ENCODE measurements at places on chromosomes 3 and 15.

GRCh38 chr3:78496501-78496900 lies 1271.3 kb downstream of the ROBO1 start:
- DNase-seq, result no peak

- DNase-seq, result no peak
These were observed 20.5 kb downstream of the SLC9C1 start for GRCh38 chr3:112273536-112273935.

- DNase-seq, result peak; percentile 90
These were observed 208.8 kb upstream of the IL12A start for GRCh38 chr3:159779883-159780282.

DNA sequence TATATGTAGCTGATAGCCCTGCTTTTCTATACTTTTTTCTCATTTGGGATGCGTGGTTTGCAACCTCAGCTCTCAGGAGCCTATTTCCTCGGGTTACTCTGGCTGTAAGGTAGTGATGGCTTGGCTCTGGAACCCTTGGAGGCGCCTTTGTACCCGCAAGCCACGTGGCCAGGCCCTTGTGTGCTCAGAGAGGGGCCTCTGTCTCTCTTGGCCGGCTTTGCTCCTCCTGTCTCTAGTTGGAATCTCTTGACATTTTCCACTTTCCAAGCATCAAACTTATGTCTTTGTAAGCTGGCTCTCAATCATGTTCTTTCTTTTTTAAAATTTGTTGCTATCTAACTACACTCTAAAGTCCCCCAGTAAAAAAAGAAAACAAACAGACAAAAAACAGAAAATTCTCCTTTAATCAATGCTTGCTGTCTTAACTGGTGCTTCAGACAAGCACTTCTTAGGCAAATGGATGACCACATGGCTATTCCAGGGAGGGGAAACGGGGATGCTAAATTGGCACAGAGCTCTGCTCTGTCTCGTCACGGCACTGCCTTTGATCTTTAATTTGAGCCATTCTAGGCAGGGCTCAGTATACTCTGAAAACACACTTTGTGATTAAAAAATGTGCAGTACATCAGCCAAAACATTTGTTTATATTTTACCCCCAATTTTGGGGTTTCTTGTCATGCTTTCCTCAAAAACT lies 180.4 kb upstream of the NR2E3 start:
- DNase-seq, result no peak

DNA sequence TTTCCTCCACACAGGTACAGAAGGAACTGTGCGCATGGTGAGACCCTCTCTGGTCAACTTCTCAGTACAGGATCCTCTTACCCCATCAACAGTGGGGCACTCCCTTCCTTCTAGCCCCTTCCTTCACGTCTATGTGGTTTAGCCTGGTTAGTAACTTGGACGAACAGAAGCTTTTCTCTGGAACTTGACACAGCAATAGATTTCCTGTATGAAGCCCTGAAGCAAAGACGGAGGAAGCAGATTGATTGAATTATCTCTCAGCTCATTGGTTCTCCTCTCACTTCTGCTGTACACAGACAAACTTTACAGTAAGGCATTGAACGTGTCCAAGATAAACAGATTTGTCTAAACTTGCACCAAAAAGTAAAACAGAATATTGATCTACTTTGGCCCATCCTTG lies at the start of gene CD200R1:
TSS of gene CD200R1 (minus strand) at position 210 of the 400 bp plus-strand sequence. CDS start 246 bp downstream, outside the sequence.
- DNase-seq, result no peak

DNA sequence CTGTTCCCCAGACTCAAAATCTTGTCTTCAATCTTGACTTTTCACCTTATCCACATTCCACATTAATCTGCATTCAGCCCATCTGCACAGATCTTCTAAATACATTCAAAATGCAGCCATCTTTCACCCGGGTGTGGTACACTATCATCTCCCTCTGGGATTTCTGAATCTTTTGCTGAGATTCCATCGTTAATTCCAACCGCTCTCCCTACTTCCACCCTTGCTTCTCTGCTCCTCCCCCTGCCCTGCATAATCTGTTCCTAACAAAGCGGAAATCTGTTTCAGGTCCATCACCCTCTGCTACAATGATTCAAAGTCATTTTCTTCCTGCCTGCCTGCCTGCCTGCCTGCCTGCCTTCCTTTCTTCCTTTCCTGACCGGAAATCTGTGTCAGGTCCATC lies 7.9 kb upstream of the GOLGA8B start:
- DNase-seq, result no peak

DNA sequence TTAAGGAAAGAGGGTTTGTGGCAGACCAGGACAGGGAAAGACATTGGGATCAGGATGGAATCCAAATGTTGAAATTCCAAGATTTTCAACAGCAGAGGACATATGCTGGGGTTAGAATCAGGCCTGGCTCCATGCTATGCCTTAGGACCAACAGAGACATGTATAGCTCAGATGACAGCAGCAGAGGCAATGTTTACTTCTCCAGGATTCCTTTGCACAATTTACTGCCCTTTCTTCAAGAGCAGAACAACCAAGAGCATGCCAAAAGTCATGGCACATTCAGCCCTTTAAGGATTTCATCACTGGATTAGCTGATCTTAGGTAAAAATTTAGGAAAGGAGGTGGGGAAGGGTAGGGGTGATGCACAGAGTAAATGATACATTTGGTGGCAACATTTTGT lies 69.6 kb upstream of the GSK3B start:
- no peak for DNase-seq

GRCh38 chr15:87080547-87080946 lies 1000.9 kb downstream of the AGBL1 start:
- DNase-seq, result peak; percentile 12

GRCh38 chr3:14674841-14675240 lies at the start of gene C3orf20:
Gene C3orf20, plus strand, starts transcription at chr3:14675141. Its CDS starts 7,573 bp downstream, at chr3:14682714.
- DNase-seq, result no peak

- no peak for DNase-seq
These were observed 8.6 kb downstream of the PLA2G4E start for GRCh38 chr15:42012241-42012640.

GRCh38 chr3:132841621-132842020 lies 119.4 kb upstream of the NPHP3 start:
- DNase-seq, result no peak

GRCh38 chr3:25960776-25961175 lies 170.9 kb downstream of the OXSM start:
- DNase-seq, result no peak

- no peak for DNase-seq
These were observed 23.8 kb downstream of the FEM1B start for GRCh38 chr15:68301301-68301700.

GRCh38 chr3:106512846-106513245 lies 644.0 kb upstream of the CBLB start:
- no peak for DNase-seq

- DNase-seq, result peak; percentile 78
These were observed 71.9 kb downstream of the PFN2 start for GRCh38 chr3:149898771-149899170.

DNA sequence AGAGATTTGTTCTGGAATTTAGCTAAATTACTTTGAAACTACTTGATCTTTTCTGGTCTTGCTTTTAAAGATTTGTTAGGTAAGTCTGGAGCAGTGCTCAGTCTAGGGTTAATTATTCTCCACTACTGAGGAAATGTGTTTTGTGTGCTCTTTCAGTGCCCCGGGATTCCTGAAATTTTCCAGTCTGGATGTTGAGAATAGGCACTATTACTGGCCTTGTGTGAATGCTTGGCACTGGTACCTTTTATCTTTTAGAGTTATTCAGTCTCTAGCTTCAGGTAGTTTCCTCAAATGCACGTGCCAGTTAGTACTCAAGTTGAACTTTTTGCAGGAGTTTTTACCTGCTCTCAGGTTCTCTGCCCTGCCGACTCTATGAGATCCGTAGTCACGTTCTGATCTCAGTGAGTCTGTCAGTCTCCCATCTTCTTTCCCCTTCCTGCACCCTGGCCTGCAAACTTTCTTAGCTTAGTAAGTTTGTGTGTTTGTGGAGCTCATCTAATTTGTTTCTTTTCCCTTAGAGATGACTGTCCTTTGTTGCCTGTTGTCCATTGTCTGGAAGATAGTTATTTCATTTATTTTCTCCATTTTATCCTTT lies 39.5 kb downstream of the TCF12 start:
- DNase-seq, result no peak

Data from M059J (cell line).